ENCODE measurements at places on chromosomes 5 and 9. TPM values are rescaled to one million over a fixed set of nuclear protein-coding genes. Genes with fewer than 3 reads are reported as not detected.

DNA sequence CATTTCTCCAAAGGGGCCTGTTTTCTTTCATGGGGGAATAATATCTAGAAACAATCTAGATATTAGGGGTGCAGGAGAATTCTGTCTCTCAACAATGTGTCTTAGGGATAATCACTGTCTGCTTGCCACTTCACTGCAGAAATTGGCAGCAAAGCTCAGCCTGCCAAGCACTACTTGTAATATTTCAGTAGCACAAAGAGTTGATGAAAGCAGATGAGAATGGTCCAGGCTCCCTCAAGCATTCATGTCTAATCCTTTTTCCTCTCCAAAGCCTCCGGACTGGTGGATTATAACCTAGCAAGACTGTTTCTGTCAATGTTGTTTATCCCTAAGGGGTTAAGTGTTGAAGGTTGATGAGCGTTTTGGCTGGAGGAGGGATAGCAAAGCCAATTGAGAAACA, 13.3 kb upstream of the MPDZ start:
- DNase-seq, result no peak

GRCh38 chr9:78295731-78296130, 1.2 kb upstream of the PSAT1 start:
- no peak for DNase-seq

DNA sequence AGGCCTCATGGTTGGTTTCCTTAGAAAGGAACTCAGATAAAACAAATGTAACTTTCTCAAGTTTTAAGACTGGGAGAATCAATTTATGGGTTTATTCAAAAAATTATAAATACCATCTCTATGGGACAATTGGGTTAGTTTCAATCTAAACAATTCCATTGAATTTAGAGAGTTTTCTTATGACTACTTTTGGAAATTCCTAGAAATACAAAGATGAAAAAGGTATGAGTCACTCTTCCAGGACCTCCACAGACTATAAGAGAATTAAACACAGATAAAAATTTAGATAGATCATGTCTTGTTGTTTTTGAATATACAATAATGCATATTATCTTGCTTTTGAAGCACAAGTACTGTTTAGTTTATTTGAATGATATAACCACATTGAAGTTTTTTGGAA, 188.7 kb downstream of the CHSY3 start:
- no peak for DNase-seq

DNA sequence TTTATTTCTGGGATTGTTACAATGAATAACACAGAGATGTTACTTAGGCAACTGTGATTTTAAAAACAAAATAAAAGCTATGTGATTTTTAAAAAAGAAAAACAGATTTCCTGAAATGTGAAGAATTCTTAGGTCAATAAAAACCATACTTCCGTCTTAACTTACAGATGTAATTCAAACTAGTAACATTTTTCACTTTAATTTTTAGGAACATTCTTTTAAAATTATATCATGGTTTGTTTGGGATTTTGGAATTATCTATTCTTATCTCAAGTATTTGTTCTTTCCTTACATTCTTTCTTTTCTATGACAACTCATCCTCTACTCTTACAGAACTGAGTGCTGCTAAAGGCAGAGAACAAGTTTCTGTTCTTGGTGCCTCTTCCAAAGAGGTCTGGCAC, 159.5 kb downstream of the RAPGEF6 start:
- no peak for DNase-seq

- no peak for DNase-seq
Observed at GRCh38 chr5:148620696-148621095, 33.6 kb downstream of the HTR4 start.

DNA sequence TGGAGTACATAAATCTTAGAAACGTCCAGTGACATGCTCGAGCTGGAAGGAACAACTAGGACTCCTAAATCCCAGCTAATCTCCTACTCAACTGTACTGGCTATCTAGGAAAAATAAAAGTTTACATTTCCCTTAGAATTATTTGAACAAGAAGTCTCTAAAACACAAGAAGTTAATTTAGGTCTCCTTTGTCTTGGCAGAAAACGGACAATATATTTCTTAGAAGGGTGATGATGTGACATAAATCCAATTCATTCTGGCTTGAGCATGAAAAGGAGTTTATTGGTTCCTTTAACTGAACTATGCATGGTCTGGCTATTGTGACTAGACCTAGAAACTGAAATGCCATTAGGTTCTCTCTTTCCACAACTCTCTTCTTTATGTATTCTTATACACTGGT, 1242.2 kb upstream of the DMAC1 start:
- DNase-seq, result no peak

Gene DMRTA1
- 0.62 TPM for total RNA-seq

- no peak for DNase-seq
Observed at GRCh38 chr5:166163996-166164610, 2127.3 kb upstream of the WWC1 start.

DNA sequence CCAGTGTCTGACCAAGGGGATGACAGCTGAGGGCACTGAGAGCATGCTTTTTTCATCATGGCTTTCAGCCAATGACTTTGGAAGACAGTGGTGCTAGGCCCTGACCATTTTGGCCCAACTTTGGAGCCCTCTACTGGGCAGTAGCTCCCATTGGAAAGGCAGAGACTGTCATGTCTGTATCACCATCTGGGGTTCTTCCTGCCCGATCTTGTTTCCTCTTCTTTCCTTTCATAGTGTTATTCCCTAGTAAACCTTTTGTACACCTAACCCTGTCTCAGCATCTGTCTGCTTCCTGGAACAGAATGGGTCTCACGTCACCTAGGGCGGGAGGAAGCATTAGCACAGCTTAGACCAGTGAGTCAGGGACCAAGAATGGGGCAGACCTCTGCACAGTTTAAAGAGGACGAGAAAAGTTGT, 97.4 kb upstream of the MAST4 start:
- DNase-seq, result no peak

DNA sequence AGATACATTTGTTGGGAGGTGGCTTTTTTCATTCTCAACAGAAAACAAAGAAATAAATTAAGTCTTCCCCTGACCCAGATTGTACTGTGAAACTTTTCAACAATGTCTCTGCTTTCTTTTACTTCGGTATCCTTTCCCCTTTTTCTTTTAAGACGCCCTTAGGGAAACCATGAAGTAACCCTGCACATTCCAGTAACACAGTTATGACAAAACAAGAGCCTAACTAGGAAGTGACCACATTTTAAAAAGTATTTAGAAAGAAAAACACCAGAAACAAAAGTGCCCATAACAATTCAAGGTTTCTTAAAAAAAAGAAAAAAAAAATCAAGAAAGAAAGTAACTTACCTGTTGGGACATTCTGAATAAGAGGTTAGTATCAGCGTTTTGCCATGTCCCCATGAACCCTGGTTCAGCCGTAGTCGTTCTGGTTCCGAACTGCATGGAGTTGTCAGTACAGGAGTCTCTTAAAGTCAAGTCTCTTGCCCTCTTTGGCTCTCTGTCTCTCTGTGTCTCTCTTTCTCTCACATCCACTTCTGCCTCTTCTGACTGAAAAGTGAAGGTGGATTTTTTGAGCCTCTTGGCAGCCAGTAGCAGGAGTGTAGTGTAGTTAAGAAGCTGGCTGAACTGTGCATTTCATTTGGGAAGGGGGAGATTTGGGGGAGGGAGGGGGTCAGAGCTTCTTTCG, 142.9 kb downstream of the BNC2 start:
- no peak for DNase-seq

DNA sequence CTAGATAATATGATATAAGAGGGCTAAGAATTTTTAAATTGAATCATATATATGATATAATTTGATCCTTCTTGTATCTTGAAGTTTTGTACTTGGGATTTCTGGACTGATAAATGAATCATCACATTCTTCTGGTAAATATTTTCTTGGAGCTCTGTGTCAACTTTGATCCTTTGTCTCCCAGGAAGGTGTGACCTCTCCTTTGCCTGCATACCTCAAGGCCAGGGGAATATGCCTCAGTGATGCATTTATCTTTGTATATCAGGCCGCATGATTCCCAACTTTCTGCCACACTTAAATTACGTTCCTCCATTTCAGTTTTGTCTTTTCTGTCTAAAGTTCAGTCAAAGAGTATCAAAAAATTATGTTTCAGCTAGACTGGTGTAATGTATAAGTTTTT, 101.2 kb downstream of the NLN start:
- no peak for DNase-seq

Gene TOR4A
- total RNA-seq, result 0.31 TPM

DNA sequence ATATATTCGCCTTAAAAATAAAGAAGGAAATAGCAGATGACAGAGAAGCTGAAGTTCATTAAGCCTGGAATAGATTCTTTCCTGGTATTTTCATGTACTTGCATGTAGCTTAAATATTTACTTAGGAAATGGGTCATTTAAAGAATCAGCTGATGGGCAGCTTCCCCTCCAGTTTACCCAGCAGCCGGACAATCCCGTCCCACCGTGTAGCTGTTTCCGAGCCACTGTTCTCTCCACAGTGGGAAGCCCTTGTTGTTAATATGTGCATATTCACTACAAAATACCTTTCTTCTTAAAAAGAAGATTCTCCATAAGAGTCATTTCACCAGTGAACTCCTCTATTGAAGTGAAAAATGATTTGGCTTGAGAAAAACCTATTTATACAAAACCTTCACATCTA, 187.0 kb downstream of the FANCC start:
- DNase-seq, result no peak

Gene MLANA
- total RNA-seq, result not detected

DNA sequence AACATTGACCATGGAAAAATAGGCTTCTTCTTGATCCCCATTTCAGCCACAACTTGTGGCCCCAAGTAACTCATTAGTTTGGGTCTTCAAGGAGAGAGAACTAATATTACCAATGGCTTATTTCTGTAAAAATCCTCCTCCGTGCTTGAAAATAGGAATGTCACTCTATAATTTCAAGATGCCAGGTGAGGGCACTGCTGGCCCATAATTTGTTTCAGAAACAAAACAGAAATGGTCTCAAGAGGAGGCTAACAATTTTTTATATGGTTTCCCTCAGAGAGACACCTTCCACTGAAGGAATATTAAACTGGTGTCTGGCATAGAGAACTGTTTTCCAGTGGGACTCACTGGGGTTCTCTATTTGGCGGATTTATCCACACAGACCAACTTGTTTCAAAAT, 437.0 kb upstream of the TRPC7 start:
- peak; percentile 19 for DNase-seq

GRCh38 chr5:16812911-16813310, 123.2 kb downstream of the MYO10 start:
- no peak for DNase-seq

- no peak for DNase-seq
Observed at GRCh38 chr5:60336491-60336890, 363.5 kb downstream of the DEPDC1B start.

Gene SLC46A2
- total RNA-seq, result not detected

DNA sequence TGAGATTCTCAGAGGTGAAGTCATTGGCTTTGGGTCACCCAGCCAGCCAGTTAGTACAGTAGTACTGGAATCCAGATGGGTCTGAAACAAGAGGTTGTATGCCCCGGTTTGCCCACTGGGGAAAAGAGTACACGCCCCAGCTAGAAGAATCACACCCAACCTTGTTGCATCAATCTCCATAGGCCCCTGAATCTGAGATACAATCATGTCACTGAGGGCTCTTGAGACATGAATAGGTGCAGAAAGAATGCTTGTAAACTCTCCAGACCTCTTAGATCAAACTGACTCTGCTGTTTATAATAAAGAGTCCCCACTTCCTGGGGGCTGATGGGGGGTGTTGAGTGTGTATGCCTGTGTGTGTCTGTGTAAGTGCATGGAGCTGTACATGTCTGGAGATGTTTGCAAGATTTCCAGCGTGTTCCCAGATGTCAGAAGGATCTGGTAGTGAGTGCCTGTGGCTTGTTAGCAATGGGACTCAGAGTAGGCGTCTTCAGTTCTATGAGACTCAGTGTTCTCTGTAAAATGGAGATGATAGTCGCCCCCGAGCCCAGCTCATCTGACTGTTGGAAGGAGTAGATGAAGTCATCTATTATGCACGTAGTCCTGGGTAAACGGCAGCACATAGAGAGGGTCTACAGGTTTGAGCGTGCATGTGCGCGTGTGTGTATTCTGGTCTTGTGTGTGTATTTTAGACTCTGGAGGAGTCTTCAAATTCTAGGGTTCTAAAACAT, 48.2 kb downstream of the COL27A1 start:
- no peak for DNase-seq

GRCh38 chr9:114611516-114612271, 603 bp downstream of the TMEM268 start:
- DNase-seq, result peak; percentile 39

DNA sequence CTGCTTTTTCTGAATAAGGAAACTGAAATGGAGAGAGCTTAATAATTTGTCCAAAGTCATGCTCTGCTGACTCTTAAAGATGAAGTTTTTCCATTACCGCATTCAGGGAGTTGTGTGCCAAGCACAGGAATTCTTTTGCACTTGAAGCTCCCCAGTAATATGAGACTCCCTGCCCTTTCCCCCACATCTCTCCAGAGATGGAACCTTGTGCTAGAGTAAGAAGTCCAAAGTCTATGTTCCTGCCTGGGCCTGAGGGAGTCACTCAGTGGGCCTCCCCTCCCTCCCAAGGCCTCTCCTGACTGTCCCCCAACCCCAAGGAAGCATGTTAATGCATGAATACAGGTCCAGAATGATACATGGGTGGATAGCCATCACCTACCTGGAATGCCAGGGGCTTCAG, 173.3 kb upstream of the SEMA6A start:
- no peak for DNase-seq

Gene EIF4E1B
- not detected for total RNA-seq

Gene C9orf153
- 0.62 TPM for total RNA-seq

DNA sequence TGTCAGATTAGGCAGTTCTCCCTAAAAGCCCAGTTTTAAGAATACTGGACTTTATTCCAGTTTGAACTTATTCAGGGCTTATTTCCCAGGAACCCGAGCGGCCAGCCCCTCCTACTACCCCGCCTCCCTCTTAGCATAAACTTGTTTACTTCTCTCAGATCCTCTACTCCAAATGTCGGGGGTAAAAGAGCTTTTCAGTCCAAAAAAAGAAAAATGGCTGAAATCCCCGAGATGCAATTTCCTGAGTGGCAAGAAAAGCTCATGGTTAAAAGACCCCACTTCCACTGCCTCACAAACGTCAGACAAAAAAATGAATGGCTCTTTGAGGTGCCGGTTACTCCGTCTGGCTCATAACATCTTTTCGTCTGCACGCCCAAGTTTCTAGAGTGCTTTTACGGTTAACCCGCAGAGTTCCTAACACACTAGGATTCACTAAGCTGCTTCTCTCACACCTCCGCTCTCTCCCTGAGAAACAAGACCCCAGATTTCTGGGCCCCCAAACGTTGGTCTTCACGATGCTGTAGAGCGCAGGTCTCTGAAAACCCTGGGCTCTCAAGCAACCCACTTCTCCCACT, 402 bp downstream of the BRD8 start:
- no peak for DNase-seq

Gene DMRT3
- 0.16 TPM for total RNA-seq

- no peak for DNase-seq
Observed at GRCh38 chr5:109196087-109196822, 213.5 kb downstream of the PJA2 start.

Gene APBA1
- total RNA-seq, result 29.0 TPM

GRCh38 chr5:146986469-146986868, 107.9 kb upstream of the PPP2R2B start:
- no peak for DNase-seq

Gene ADGRV1
- total RNA-seq, result 474 TPM

- no peak for DNase-seq
Observed at GRCh38 chr5:71475788-71476384, 20.4 kb downstream of the BDP1 start.

GRCh38 chr5:68405784-68406743, 190.5 kb downstream of the PIK3R1 start:
- no peak for DNase-seq

Gene CA9
- total RNA-seq, result 0.78 TPM

- no peak for DNase-seq
Observed at GRCh38 chr5:15388866-15389265, 111.1 kb upstream of the FBXL7 start.

GRCh38 chr9:32347571-32347970, 36.9 kb upstream of the ACO1 start:
- DNase-seq, result no peak

Gene ADAMTSL1
- 7.3 TPM for total RNA-seq
